ENCODE measurements at places on chromosomes 1 and 21.

GRCh38 chr1:236751935-236752334 lies 43.2 kb upstream of the MTR start:
- DNase-seq = no peak

DNA sequence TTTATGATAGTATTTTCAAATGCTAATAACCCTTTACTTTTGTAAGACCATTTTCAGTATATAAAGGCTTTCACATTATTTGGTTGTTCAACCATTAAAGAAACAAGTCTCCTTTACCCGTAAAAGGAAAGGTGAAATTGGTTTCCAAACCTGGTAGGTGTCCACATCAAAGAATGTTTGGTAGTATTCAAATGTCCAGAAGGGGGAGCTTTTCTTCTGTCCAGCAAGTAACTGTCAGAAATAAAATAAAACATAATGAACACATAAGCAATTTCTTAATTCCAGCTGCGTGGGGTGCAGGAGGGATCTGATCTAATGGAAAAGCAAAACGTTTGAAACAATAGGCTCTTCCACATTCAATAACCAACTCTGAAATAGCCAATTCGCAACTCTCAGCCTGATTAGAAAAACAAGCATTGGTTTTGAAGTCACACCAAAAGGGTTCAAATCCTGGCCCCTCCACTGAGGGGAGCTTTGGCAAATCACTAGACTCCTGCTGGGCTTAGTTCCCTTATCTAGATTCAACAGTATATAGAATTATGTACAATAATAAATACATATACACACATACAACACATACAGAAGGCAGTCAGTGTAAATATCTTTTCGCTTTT lies 11.0 kb downstream of the YIPF1 start:
- DNase-seq = no peak

- DNase-seq = no peak
These were observed 34.6 kb upstream of the LHX8 start for GRCh38 chr1:75099581-75099980.

DNA sequence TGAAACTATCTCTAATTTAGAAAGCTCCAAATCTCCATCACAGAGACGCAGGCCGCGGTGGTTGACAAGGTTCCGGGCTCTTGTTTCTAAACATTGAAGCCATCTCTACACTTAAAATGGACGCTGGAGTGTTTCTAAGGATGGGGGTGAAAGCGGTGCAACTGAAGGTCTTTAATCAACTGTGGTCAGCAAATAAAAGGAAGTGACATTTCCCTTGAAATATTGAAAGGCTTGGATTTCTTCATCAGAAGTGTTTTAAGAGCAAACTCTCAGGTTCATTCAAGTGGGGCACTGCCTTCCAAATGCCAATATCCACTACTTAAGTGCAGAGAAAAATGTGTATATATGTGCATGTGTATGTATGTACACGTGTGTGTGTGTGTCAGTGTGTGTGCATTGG lies 117.3 kb downstream of the KAZN start:
- DNase-seq = no peak
